ENCODE measurements at places on chromosomes 6 and 20.

GRCh38 chr20:17875106-17875980, 93.3 kb downstream of the SNX5 start:
- DNase-seq, result no peak

- DNase-seq, result no peak
These were observed 71.2 kb downstream of the LY86 start for GRCh38 chr6:6659600-6660327.

- DNase-seq, result no peak
These were observed 28.7 kb downstream of the GRIK2 start for GRCh38 chr6:101422251-101422650.

DNA sequence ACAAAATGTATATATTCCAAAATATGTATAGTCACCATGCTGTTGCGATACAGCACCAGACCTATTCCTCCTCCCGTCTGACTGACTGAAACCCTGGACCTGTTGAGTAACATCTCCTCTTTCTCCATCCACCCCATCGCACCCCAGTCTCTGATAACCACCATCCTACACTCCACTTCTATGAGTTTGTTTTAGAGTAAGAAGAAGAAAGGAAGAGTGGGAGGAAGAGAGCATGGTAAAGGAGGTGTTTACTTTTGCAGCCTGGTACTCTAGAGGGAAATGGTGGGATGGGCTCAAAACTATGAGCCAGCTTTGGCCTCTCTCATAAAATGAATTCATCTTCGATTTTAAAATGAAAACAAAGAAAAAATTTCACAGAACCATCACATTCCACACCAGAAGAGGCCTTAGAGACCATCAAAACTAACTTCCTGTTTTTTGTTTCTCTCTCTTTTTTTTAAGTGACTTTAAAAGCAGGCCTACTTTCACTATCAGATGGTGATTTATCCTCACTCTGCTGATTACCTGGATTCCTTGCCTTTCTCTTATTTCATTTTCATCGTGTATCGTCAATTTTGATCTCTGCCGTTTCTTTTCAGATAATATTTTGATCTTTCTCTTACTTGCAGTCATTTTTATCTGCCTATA, 16.8 kb upstream of the FUCA2 start:
- DNase-seq, result no peak

DNA sequence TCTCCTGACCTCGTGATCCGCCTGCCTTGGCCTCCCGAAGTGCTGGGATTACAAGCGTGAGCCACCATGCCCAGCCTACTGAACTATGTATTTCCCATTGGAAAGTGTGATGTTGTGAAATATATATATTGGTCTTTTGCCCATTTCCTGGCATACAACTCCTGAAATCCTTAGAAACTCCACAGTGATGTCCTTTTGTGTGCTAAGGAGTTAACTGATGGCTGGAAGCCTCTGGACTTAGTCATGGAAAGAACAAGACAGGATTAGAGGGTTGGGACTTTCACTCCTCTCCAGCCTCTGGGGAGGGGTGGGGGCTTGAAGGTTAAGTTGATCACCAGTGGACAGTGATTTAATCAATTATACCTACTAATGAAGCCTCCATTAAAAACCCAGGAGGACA, 7.1 kb downstream of the PANK2 start:
- DNase-seq, result no peak

GRCh38 chr20:36854348-36855240, 21.3 kb upstream of the TLDC2 start:
- DNase-seq, result no peak

Measured in iPS-NIHi11 (cell line).